ENCODE measurements at places on chromosomes 11 and 22.
A peak's percentile ranks its signal among the peaks of the same experiment; 100 is the strongest.

GRCh38 chr11:76678321-76678720 is 7.8 kb upstream of the LRRC32 start:
- DNase-seq, result no peak

DNA sequence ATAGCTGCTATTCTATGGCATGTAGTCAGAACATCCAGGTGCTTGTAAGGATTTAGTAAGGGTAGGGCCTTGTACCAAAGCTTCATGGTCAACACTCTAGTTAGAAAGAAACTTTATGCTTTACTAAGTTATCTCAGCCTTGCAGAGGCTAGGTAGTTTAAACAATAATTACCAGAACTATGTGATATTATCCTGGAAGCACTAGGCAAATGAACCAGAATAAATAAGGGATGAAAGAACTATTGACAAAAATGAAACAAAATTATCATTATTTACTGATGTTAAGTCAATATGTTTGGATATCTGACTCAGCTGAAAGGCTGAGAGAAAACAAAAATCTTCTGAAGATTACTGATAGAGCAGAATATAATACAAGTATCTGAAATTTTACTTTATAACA is 1089.1 kb upstream of the RAG2 start:
- DNase-seq, result no peak

DNA sequence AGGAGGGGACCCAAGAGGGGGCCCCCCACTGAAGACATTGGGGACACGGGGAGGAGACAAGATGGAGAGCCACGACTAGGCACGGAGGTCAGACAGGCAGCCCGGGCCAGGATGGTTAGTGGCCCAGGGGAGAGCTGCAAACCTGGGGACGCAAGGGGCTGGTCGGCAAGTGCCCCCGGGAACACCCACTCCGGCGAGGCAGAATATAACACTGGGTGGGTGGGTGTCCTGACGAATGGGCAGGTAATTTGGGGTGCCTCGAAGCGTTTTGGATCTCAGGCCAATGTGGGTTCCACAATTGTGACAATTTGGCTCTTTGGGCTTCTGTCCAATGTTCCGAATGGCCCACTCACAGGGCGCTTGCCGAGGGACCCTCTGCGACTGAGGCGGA is 9.9 kb downstream of the IGF2 start:
- no peak for DNase-seq

- DNase-seq, result no peak
Measured at GRCh38 chr22:32801537-32802236, at the start of gene TIMP3. TIMP3 (plus strand) TSS chr22:32801705; CDS start chr22:32802002, 297 bp downstream.

GRCh38 chr11:130801333-130802122 is 114.8 kb downstream of the SNX19 start:
- DNase-seq, result no peak

GRCh38 chr11:134950692-134951304 is 538.8 kb upstream of the B3GAT1 start:
- no peak for DNase-seq

- DNase-seq, result no peak
Measured at GRCh38 chr11:115996125-115996807, 492.1 kb upstream of the CADM1 start.

DNA sequence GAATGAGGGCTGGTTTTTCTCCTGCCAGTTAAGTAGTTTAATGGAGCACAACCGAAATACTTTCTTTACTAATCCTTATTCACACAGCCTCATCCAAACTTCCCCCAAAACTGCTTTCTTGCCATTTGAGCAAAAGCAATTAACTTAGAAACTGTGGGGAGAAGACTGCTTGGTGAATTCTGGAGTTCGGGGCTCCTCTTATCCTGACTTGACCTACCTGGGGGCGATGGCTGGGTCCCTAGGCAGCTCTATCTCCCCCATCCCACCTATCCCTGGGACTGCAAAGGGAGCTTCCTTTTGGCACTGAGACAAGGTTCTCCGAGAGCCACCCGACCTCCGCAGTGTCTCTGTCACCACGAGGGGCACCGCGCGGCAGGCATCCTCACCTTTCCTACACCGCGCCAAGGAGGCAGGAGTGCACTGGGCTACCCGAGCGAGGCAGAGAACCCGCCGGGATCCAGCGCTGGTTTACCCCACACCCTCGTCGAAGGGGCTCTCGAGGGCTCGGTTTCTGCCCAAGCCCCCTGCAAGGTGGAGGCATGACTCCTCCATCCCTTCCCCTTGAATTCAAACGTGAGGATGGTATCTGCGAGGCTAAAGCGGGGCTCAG is 759 bp downstream of the DESI1 start:
- DNase-seq, result no peak

DNA sequence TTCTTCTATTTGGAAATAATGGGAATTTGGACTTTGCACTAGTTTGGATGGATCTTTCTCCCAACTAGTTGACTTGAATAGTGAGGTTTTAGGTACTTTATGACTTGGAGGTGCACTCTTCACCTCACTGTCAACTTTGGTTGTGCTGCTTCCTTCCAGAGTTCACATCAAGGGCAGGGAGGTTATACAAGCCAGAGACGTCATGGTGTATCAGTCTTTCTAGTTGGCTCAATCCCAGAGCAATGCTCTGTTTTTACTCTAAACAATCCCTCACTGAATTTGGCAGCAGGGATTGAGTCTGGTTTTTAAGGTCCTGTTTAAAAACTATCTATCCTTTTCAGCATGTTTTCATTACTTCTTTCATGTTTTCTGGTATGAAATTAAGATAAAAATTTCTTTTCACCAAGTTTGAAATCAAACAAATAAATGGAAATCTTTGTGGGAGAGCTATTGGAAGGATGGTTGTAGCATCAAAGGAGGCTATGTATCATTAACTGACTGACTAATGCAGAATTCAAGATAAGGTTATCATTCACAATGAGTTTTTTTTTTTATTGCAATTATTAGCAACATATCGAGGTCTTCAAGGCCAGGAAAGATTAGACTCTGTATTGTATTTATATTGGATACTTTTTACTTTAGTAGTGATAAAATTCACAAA is 28.0 kb upstream of the ZBED5 start:
- no peak for DNase-seq

- DNase-seq, result no peak
Measured at GRCh38 chr11:26997378-26997777, 3.5 kb downstream of the FIBIN start.

- DNase-seq, result no peak
Measured at GRCh38 chr22:45485261-45485660, 17.4 kb upstream of the FBLN1 start.

- DNase-seq, result no peak
Measured at GRCh38 chr11:45217991-45218390, 68.2 kb downstream of the SYT13 start.

DNA sequence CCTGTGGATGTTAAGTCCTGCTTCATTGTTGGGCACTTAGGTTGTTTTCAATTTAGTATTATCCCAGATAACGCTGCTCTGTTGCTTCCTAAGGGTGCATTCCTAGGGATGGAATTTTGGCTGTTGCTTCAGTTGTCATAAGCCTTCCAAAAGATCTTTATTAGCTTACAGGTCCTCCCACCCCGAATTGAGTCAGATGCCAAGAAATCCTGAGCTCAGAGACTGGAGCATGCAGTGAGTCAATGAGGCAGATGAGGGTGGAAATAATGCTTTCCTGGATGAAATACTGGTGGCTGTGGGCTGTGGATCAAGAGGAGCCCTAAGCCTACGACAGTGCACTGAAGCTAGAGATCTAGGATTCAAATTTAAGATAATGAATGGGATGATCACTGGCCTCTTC is 10.7 kb upstream of the IL18BP start:
- no peak for DNase-seq

DNA sequence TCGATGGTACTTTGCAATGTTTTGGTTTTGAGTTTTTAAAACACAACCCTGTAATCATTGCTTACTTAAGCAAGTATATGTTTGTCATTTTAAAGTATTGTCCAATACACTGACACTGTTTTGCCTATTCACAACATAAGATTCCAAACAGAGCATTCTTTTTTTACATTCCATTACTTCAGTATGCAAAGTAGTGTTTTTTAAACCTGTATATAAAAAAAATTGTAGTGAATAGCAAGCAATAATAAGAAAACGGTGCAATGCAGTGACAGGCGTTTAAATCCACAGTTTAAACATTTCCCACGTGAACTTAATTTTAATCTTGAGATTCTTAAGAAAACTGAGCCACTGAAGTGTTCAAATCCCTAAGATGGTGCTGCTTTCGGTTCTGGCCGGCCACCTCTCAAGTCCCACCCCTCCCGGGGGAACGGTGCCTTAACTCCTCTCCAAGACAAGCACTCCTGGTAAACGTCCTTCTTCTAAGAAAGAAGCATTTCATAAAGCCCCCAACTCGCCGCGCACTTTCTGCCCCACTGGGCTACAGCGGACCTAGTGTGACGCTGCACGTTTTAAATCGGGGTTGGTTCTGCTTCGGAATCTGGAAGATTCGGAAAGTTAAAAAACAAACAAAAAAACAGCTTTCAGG is 2.9 kb downstream of the PGR start:
- DNase-seq, result no peak

- no peak for DNase-seq
Measured at GRCh38 chr22:24429411-24430365, 2.3 kb downstream of the ADORA2A start.

DNA sequence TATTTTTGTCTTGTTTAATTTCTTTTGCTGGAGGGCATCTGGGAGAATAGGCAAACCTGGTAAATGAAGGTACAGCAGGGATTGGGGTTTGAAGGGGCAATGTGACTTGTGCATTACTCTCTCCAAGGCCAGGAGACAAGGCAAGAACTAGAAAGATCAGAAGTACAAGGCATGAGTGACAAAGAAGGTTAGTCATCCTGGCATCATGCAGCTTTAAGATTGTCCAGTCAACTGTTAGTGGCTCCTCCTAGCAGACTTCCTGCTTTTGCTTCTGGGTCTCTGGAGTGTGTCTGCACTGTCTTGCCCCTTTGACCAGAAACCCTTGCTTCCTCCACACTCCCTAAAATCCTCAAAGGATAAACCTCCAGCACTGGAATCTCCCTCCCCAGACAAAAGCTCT is 27.2 kb upstream of the GLYATL1 start:
- DNase-seq, result no peak

GRCh38 chr11:111194860-111195568 is 50.5 kb upstream of the POU2AF2 start:
- DNase-seq, result no peak

- peak; percentile 63 for DNase-seq
Measured at GRCh38 chr11:63567044-63567840, 4.1 kb upstream of the PLAAT2 start.

- no peak for DNase-seq
Measured at GRCh38 chr11:125465255-125465654, 30.8 kb downstream of the FEZ1 start.

DNA sequence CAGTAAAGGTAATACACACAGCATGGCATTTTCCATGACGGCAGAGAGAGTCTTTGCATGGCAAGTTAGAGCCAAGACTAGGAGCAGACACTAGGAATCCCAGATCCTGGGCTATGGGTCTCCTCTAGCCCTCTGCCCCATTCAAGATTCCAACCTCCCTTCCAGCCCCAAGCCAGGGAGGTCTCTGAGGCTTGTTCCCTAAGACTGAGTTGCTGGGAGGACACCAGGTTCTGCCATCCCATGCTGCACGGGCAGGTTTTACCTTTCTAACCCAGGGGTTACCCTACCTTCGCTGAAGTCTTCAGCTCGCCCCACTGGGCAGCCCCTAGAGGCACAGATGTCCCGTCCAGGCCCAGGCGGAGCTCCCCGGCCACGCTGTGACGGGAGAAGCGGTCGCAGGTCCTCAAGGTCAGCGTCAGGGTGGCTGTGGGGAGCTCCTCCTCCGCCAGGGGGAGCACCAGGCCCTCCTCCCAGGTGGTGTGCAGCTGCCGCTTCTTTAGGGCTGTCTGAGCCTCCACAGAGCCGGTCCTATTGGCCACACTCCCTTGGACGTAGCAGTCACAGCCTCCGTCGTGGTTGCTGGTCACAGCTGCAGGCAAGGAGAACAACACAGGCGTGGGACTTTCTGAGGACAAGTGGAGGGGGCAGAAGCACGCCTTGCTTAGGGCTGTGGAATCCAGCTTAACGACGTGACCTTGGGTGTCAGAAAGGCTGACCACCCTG is 33.8 kb downstream of the SYT13 start:
- no peak for DNase-seq

- DNase-seq, result no peak
Measured at GRCh38 chr11:37727371-37727770, 1129.3 kb upstream of the RAG2 start.

GRCh38 chr11:78657968-78658839 is 83.5 kb upstream of the NARS2 start:
- DNase-seq, result no peak

- peak; percentile 74 for DNase-seq
Measured at GRCh38 chr11:72813740-72814285, 398 bp upstream of the ATG16L2 start.

- DNase-seq, result no peak
Measured at GRCh38 chr11:129426038-129426437, 50.4 kb downstream of the BARX2 start.

- no peak for DNase-seq
Measured at GRCh38 chr22:25062386-25063085, 110.0 kb downstream of the KIAA1671 start.

DNA sequence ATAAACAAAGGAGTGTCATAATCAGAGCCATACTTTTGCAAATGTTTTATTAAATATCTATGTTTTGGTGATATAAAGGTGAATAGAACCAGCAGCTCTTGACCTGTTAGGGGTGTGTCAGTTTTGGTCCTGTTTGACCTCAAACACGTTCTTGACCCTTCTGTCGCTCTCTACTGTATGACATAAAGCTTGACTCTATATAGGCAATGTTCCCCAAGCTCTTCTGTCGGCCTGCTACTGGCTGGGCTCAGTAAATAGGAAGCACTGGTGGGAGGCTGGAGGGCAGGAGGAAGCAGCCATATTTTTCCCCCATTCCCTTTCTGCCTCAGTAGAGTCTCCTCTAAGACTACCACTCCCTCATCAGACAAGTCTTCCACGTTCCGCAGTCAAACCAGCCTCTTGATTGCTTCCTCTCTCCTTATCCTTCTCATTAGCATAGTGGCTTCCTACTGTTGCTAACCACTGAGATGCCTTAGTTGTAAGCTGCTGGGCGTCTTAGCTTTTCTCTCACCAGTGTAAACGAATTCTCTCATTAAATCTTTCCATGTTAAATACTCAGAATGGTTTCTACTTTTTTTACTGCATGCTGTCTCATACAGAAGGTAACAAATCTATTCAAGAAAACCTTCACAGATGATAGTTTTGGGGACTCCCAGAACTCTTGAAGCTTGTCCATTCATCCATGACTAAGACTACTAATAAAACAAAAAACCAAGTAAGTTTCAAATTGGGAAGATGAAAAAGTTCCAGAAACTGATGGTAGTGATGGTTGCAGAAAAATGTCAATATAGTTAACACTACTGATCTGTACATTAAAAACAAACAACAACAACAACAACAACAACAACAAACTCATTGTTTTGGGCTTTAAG is 3.3 kb downstream of the NPAT start:
- no peak for DNase-seq

GRCh38 chr22:30240541-30241417 is 5.8 kb downstream of the LIF start:
- no peak for DNase-seq

All from right renal cortex interstitium (tissue), 3 donors.